ENCODE measurements at places on chromosomes 2 and 18. TPM values are rescaled to one million over a fixed set of nuclear protein-coding genes. Genes with fewer than 3 reads are reported as not detected.

The NPC1 gene
- 68.3 TPM for total RNA-seq

GRCh38 chr2:96320728-96321622 is 4.1 kb upstream of the ITPRIPL1 start:
- peak; percentile 41 for DNase-seq

DNA sequence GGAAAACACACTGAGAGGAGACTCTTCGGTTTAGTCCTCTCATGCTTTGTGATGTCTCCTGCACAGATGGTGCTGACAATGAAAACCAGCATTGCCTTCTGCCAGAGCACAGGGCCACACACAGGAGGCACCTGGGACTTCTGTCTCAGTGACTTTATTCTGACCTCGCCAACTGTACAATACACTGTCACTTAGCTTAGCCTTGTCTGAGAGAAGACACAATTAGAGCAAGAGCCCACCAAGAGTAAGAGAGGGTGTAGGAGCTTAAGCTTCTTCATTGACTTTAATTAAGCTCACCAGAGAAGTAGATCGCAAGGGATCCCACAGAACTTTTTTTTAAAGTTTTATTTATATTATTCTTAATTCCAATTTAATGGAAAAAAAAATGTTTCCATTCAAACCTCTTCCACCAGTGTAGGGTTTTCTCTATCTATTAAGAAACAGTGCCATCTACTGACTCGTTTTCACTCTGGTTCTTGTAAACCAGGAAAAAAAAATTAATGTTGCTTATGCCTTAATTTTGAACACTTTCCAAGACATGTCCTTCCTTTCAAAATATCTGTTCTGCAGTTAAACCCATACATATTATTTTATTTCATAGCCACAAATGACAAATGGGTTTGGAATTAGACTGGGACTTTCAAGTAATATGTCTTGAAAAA is 42.4 kb upstream of the DDX18 start:
- DNase-seq, result no peak

GRCh38 chr2:202750763-202751427 is 116.1 kb downstream of the FAM117B start:
- no peak for DNase-seq

DNA sequence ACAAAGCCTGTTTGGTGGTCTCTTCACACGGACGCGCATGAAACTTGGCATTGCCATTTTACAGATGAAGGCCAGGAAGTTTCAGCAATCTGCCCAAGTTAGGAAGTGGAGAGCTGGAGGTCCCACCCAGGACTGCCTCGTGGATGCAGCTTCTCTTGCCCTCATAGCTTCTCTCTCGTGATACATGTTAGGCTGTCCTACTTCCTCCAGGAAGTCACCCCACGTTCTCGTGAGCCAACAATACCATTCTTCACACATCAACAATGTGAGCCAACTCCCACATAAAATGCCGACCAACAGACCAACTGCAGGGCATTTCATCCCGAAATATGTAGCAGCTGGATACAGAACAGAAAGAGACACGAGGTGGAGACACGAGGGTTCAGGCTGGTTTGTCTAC is 85.3 kb downstream of the MREG start:
- DNase-seq, result no peak

DNA sequence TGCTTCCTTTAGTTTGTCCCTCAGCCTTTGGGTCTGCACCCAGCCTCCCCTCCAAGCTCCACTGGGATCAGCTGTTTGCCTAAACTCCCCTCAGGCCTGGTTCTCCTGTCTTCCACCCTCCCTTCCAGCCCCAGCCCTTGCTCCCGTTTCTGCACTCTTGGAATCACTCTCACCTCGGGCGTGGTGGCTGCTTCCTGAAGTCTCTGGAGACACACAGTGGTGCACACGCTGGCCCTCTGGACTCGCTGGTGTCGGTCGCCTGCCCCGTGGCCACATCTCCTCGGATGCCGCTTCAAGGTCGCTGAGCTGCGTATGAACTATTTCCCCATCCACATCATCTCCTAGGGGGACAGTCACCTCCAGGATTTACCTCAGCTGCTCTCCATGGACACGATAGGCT is 46.3 kb downstream of the PSMG2 start:
- no peak for DNase-seq
